Endothelial cell (in vitro differentiated cells): ENCODE measurements at places on chromosomes 3 and 15.
A peak's percentile ranks its signal among the peaks of the same experiment; 100 is the strongest.

- H3K36me3 ChIP-seq, result no peaks in the 10 kb centered on the region
- DNase-seq, result no peak
- peaks cover 4% of the 10 kb centered on the region for H3K27me3 ChIP-seq
- no peak overlapping the region for H3K27ac ChIP-seq
- no peak overlapping the region for H3K4me3 ChIP-seq
- H3K4me1 ChIP-seq, result peaks cover 6% of the 10 kb centered on the region
These were observed 19.2 kb downstream of the MAP3K13 start for GRCh38 chr3:185382154-185382553.

- H3K4me1 ChIP-seq, result peaks cover 3% of the 10 kb centered on the region
- peaks cover 2% of the 10 kb centered on the region for H3K27me3 ChIP-seq
- peaks cover 5% of the 10 kb centered on the region for H3K36me3 ChIP-seq
- H3K27ac ChIP-seq, result no peak overlapping the region
- H3K4me3 ChIP-seq, result no peak overlapping the region
- no peak for DNase-seq
These were observed 27.3 kb downstream of the ALDH1L1 start for GRCh38 chr3:126152901-126153694.

GRCh38 chr3:17320266-17320665 is 422.2 kb downstream of the TBC1D5 start:
- H3K36me3 ChIP-seq, result no peaks in the 10 kb centered on the region
- H3K27ac ChIP-seq, result no peak overlapping the region
- H3K4me1 ChIP-seq, result peaks cover 13% of the 10 kb centered on the region
- no peaks in the 10 kb centered on the region for H3K27me3 ChIP-seq
- no peak for DNase-seq
- no peak overlapping the region for H3K4me3 ChIP-seq

- H3K4me1 ChIP-seq, result no peaks in the 10 kb centered on the region
- DNase-seq, result no peak
- no peak overlapping the region for H3K27ac ChIP-seq
- no peak overlapping the region for H3K4me3 ChIP-seq
- H3K36me3 ChIP-seq, result no peaks in the 10 kb centered on the region
These were observed 137.7 kb upstream of the EOMES start for GRCh38 chr3:27859821-27860220.

GRCh38 chr3:143935678-143936077 is 35.9 kb upstream of the DIPK2A start:
- no peak for DNase-seq
- no peaks in the 10 kb centered on the region for H3K36me3 ChIP-seq
- H3K4me3 ChIP-seq, result no peak overlapping the region
- no peaks in the 10 kb centered on the region for H3K4me1 ChIP-seq
- H3K27ac ChIP-seq, result no peak overlapping the region

DNA sequence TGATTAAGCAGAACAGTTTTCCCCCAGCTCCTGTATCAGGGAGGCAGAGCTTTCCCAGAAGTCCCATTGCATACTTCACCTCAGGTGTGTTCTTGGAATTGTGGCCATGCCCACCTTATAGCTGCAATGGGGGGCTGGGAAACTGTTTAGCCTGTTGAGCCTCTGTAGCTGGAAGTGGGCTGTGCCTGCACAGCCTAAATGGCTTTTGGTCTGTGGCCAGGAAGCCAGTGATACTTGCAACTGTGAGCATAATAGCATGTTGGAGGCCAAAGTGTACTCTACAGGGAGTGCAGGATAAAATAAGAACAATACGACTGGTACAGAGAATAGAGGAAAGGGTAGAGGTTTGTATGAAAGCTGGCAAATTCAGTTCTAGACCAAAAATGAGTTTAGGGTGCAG is 248.5 kb downstream of the PTPRG start:
- H3K4me3 ChIP-seq, result no peak overlapping the region
- no peaks in the 10 kb centered on the region for H3K36me3 ChIP-seq
- H3K27ac ChIP-seq, result no peak overlapping the region
- H3K4me1 ChIP-seq, result peaks cover 6% of the 10 kb centered on the region
- no peaks in the 10 kb centered on the region for H3K27me3 ChIP-seq
- no peak for DNase-seq

- no peak overlapping the region for H3K27ac ChIP-seq
- peak; percentile 79 for DNase-seq
- no peaks in the 10 kb centered on the region for H3K36me3 ChIP-seq
- peaks cover 2% of the 10 kb centered on the region for H3K27me3 ChIP-seq
These were observed 20.6 kb upstream of the EPHB3 start for GRCh38 chr3:184540777-184541681.

DNA sequence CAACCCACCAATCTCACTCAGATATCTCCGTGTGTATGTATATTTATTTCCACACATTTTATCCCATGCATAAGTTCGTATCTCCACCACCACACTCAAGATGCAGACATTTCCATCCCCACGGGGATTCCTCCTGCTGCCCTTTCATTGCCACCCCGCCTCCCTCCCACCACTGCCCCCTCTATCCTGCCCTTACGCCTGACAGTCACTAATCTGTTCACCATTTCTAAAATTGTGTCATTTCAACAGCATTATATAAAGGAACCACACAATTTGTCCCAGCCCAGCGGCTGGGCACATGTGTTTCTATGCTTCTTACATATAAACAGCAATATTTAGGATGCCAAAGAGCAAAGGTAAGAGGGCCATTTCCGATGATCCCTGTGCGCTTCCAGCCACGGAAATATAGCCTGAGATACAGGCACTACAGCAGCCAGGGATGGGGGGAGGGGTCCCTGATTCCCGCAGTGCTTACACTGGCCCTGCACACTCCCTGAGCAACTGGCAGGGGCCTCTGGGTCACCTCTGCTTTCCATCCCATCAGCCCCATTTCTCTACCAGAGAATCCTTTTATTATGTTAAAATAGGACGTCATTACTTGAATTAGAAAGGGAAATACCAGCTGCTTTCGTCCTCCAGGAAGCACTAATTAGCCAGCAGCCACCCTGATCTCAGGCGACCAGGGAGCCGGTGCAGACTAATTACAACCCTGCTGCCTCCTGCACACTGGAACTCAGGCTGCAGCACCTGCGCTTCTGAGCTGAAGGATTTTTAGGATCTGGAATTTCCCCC is 372.0 kb upstream of the ATP10A start:
- no peaks in the 10 kb centered on the region for H3K36me3 ChIP-seq
- H3K27me3 ChIP-seq, result no peaks in the 10 kb centered on the region
- H3K4me1 ChIP-seq, result peaks cover 3% of the 10 kb centered on the region

DNA sequence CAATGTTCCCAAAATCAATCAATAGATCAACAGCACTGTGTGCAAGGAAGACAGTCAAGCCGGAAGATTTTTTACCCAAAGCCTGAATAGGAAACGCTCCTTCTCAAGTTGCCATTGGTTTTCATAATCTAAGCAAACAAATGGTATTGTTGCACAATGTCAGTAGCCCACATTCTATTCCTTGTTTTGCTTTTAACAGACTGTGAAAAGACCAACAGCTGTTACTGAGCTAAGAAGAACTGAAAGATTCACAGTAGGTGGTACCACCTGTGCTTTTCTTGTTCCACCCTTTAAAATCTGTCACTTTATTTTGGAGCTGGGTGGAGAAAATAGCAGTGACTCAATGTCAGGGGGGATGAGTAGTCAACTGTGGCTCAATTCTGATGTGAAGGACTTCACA is 357.5 kb upstream of the CADM2 start:
- peaks cover 3% of the 10 kb centered on the region for H3K4me1 ChIP-seq
- no peak overlapping the region for H3K4me3 ChIP-seq
- H3K27ac ChIP-seq, result no peak overlapping the region
- H3K36me3 ChIP-seq, result no peaks in the 10 kb centered on the region

- no peak overlapping the region for H3K4me3 ChIP-seq
- H3K4me1 ChIP-seq, result peaks cover 5% of the 10 kb centered on the region
- no peaks in the 10 kb centered on the region for H3K36me3 ChIP-seq
- no peak for DNase-seq
These were observed 173.8 kb upstream of the BCL6 start for GRCh38 chr3:187919048-187919447.

- H3K27me3 ChIP-seq, result no peaks in the 10 kb centered on the region
- H3K4me3 ChIP-seq, result no peak overlapping the region
- no peaks in the 10 kb centered on the region for H3K4me1 ChIP-seq
- H3K36me3 ChIP-seq, result peaks cover 8% of the 10 kb centered on the region
These were observed 27.1 kb upstream of the GALNT15 start for GRCh38 chr3:16147220-16147994.

DNA sequence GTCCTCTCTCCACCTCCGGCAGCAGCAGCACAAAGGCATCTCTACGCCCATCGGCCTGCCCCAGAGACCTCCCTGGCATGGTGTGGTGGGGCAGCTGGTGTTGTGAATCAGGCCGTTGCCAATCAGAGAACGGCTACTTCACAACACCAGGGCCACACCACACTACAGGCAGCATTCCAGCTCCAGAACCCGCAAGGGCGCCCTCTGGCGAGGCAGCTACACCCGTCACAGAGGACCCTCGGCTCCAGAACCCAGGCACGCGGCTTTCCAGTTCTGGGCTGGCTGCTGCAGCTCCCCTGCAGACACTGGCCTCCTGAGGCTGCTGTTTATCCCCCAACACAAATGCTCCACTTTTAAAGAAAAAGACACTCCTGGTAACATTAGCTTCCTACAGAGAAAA is 127.5 kb upstream of the TOPAZ1 start:
- H3K27me3 ChIP-seq, result peaks cover 4% of the 10 kb centered on the region
- no peak overlapping the region for H3K27ac ChIP-seq

GRCh38 chr3:155984791-155985417 is 114.5 kb downstream of the GMPS start:
- no peak overlapping the region for H3K4me3 ChIP-seq
- H3K27me3 ChIP-seq, result peaks cover 2% of the 10 kb centered on the region
- DNase-seq, result no peak
- no peak overlapping the region for H3K27ac ChIP-seq
- H3K4me1 ChIP-seq, result peaks cover 5% of the 10 kb centered on the region
- no peaks in the 10 kb centered on the region for H3K36me3 ChIP-seq

GRCh38 chr3:61563313-61564271 is 2.2 kb downstream of the PTPRG start:
- H3K27me3 ChIP-seq, result peaks cover 9% of the 10 kb centered on the region
- DNase-seq, result peak; percentile 28

- H3K4me1 ChIP-seq, result peaks cover 5% of the 10 kb centered on the region
- no peak for DNase-seq
- no peak overlapping the region for H3K27ac ChIP-seq
- no peaks in the 10 kb centered on the region for H3K36me3 ChIP-seq
- no peak overlapping the region for H3K4me3 ChIP-seq
- H3K27me3 ChIP-seq, result no peaks in the 10 kb centered on the region
These were observed 36.0 kb downstream of the MCF2L2 start for GRCh38 chr3:183392186-183393034.

- H3K27ac ChIP-seq, result peak overlapping the region; percentile 75
- H3K4me3 ChIP-seq, result peak overlapping the region; percentile 99
- H3K4me1 ChIP-seq, result peaks cover 24% of the 10 kb centered on the region
- peaks cover 11% of the 10 kb centered on the region for H3K27me3 ChIP-seq
These were observed 2.6 kb downstream of the MEX3B start for GRCh38 chr15:82043130-82043673.

GRCh38 chr3:81443958-81444357 is 317.5 kb downstream of the GBE1 start:
- H3K27me3 ChIP-seq, result peaks cover 2% of the 10 kb centered on the region
- no peak overlapping the region for H3K4me3 ChIP-seq
- H3K36me3 ChIP-seq, result no peaks in the 10 kb centered on the region
- no peak for DNase-seq

DNA sequence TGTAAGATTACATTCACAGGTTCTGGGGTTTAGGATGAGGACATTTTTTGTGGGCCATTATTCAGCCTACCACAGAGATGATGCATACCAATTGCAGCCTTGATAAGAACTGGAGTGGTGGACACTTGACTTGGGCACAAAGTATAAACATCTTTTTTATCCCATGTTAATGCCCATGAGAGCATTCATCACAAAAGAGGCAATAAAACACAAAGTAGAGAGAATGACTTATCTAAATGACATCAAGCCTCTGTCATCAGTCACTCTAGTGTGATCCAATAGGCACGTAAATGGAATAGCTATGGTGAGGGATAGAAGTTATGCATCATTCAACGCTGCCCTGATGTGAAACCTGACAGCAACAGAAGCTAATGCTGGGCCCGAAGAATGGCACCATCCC is 25.8 kb downstream of the VEPH1 start:
- no peaks in the 10 kb centered on the region for H3K36me3 ChIP-seq
- peaks cover 1% of the 10 kb centered on the region for H3K27me3 ChIP-seq
- no peak overlapping the region for H3K27ac ChIP-seq
- no peak for DNase-seq
- no peak overlapping the region for H3K4me3 ChIP-seq

- H3K27me3 ChIP-seq, result peaks cover 11% of the 10 kb centered on the region
- peaks cover 71% of the 10 kb centered on the region for H3K4me1 ChIP-seq
- DNase-seq, result no peak
These were observed 42.3 kb downstream of the CGNL1 start for GRCh38 chr15:57418635-57419034.

GRCh38 chr15:52727815-52728214 is 48.6 kb upstream of the ATOSA start:
- H3K27me3 ChIP-seq, result no peaks in the 10 kb centered on the region
- no peaks in the 10 kb centered on the region for H3K36me3 ChIP-seq
- no peak for DNase-seq
- peaks cover 18% of the 10 kb centered on the region for H3K4me1 ChIP-seq
- H3K27ac ChIP-seq, result no peak overlapping the region

GRCh38 chr3:52490939-52491526 is 4.1 kb upstream of the STAB1 start:
- peaks cover 31% of the 10 kb centered on the region for H3K36me3 ChIP-seq
- H3K27me3 ChIP-seq, result peaks cover 16% of the 10 kb centered on the region
- peak; percentile 60 for DNase-seq
- peaks cover 56% of the 10 kb centered on the region for H3K4me1 ChIP-seq

DNA sequence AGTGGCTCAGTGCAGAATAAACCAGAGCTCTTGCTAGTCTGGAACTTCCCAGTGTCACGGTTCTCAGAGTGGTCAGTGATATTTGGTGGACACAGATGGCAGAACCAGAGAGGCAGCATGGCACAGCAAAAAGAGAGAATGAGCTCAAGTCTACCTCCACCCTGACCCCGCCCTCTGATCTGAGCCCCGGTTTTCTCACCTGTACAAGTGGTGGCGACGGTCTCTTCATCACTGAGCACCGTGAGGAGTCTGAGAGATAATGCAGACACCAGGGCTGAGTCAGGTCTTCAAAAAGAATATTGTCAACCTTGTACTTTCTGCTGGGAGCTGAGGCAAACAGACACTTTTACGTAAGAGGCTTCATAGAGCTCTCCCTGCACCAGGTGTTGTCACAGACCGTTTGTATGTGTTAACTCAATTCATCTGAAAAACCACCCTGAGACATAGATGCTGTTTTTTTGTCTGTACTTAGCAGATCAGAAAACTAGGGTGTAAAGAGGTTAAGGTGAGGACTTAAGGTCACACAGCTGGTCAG is 13.2 kb downstream of the FGD5 start:
- no peak overlapping the region for H3K27ac ChIP-seq
- H3K36me3 ChIP-seq, result peaks cover 66% of the 10 kb centered on the region
- peaks cover 9% of the 10 kb centered on the region for H3K27me3 ChIP-seq
- DNase-seq, result no peak
- peak overlapping the region; percentile 15 for H3K4me3 ChIP-seq
- H3K4me1 ChIP-seq, result peaks cover 73% of the 10 kb centered on the region

- no peak overlapping the region for H3K27ac ChIP-seq
- H3K27me3 ChIP-seq, result peaks cover 1% of the 10 kb centered on the region
- no peaks in the 10 kb centered on the region for H3K36me3 ChIP-seq
These were observed 16.0 kb downstream of the MED12L start for GRCh38 chr3:151101270-151101969.
